NCI-H446 (cell line): ENCODE measurements at places on chromosomes 11 and 22.

- peak; percentile 25 for DNase-seq
Observed at GRCh38 chr11:62108017-62108750, 15.6 kb upstream of the INCENP start.

DNA sequence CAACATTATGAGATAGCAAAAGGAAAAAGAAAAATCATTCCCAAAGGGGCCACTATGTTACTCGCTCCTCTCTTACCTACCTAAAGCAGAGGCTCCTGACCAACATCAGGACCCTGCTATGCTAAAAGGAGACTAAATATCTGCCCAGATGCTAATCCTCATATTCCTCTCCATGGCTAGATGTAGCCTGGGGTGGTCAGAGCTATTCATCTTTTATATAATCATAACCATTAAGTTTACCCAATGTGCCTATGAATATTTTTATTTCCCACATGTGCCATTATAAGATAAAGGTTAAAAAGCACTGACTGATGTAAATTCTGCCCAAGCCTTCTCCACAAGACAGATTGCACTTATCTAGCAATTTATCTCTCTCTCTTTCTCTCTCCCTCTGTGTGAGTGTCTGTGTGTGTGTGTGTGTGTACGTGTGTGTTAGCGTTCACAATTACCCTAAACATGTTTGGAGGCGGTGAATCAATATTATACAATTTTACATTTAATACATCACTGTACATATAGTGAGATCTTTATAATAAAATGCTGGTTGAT, 41.2 kb upstream of the ANO5 start:
- DNase-seq: no peak

GRCh38 chr11:121681550-121682268, 228.9 kb upstream of the SORL1-AS1 start:
- no peak for DNase-seq

DNA sequence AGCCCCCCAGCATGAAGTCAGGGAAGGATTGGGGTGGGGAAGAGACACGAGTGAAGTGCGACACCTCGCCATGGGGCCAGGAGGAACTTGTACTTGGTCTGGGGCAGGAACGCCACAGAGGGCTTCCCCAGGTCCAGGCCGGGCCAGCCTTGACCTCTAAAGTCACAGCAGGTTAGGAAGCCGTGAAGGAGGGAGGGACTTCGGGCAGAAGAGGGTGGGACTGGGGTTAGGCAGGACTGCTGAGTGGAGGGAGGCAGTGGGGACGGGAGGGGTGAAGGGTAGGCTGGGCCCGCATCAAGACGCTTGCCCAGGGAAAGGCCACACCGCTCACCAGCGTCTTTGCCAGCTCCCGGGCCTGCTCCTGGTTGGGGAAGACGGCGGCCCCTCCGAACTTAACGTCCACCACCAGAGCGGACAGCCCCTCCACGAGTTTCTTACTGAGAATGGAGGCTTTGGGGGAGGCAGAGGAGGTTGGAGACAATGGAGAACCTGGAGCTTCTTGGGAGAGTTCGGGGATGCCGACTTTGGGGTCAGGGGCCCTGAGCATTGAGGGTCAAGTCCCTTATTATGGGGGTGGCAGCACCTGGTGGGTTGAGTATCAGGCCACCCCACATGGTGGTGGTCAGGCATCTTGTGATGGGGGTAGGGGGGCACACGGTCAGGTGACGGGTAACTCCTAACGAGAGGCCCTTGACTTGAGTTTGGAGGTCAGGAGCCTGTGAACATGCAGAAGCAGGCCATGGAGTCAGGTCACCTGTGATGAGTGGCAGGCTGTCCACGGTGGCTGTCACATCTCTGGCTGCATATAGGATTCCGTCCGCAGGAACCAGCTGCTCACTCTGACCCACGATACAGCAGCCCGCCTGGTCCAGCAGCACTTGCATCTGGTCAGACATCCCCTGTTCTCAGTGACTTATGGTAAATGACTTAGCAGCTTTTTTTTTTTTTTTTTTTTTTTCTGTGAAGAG, 1.7 kb upstream of the SCO2 start:
- DNase-seq: no peak

DNA sequence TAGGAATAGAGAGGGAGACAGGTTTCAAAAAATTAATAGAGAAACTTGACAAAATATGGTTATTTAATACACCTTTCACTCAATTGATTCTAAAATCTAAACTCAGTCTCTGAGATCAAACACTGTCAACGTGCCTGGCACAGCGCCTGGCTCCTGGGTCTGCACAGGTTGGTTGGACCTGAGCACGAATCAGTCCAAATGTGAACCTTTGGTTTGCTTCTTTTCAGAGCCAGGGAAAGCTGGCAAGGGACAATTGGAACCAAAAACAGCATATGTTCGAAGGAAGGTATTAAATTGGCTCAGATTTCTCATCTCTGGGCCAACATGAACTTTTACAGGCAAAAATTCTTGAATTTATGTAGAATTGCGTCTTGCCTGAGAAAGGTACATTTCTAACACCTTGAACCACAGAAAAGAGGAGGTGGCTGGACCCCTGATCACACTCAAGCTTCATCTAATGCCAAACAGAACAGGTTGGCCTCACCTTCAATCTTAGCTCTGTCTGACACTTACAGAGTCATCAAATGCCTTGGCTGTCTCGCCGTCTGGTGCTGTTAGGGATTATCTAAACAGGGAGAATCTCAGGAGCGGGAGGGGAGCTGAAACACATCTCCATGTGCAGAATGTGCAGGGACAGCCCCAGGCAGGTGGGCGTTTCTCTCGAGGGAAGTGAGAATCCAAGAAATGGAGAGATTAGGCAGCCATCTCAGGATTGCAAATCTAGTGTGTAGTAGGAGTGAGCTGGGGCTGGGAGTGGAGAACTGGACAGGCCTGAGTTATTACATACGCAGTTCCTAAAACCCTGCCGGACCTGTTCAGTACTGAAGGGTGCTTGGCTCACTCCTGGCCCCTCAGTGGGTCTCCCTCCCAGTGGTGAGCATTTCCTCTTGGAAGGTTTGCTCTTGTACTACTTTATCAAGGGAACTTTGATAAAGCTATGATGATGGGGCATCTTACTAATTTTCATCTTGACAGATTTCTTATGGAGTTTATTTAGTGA, 442.2 kb upstream of the B3GAT1 start:
- no peak for DNase-seq

- no peak for DNase-seq
Observed at GRCh38 chr11:35163702-35164496, 24.9 kb downstream of the CD44 start.

DNA sequence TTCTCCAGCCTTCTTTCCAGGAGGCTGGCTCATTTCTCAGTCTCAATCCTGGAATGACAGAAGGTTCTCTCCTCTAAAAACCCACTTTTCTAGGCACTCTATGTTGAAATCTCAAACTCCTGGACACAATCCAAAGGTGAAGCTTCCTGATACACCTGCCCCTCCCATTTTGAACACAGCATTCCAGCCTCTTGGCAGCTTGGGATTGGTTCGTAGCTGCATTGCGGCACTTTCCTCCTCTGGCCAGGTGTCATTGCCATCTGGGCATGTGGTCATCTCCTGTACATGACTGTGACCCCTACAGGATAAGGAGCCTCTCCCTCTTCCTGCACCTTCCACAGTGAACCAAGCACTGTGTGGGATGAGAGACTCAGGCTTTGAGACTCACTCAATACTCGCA, 230.2 kb upstream of the B3GAT1 start:
- DNase-seq: no peak

- DNase-seq: no peak
Observed at GRCh38 chr11:66847461-66848232, 4.4 kb downstream of the RCE1 start.

DNA sequence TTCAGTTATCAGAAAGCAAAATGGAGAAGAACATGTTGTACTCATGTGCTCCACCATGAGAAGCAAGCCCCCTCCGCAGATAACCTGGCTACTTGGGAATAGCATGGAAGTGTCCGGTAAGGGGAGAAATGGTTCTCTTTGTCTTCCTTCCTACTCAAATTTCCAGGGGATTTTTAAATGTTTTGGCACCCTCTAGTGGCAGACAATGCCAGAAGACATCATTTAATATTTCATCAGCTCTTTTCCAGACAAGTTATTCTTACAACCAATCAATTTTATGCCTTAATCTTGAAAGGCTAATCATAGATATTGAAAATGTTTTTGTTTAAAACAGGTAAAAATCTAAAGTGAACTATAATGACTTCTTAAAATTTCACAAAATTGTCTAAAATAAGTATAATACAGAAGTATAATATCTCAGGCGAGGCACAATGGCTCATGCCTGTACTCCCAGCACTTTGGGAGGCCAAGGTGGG, 15.7 kb downstream of the CRTAM start:
- DNase-seq: peak; percentile 81

DNA sequence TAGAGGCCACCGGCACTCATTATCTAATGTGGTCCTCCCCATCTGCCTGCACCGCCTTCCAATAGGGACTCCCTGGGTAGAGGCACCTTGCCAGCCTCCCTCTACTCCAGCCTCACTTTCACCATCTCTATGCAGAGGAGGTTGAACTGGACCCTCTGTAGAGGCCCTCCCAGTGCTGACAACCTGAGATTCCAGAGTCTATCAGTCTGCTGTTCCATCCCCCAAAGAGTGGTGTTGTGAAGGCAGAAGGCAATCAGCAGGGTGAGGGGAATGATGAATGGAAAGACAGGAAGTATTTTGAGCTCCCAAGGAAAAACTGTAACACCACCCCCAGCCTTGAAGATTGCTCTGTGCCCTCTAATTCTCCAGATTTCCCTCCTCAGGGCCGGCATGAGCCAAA, 77.9 kb downstream of the THAP12 start:
- no peak for DNase-seq

- no peak for DNase-seq
Observed at GRCh38 chr22:46480396-46480795, 57.0 kb downstream of the CELSR1 start.

GRCh38 chr11:44306918-44307244, 3.1 kb downstream of the ALX4 start:
- no peak for DNase-seq

DNA sequence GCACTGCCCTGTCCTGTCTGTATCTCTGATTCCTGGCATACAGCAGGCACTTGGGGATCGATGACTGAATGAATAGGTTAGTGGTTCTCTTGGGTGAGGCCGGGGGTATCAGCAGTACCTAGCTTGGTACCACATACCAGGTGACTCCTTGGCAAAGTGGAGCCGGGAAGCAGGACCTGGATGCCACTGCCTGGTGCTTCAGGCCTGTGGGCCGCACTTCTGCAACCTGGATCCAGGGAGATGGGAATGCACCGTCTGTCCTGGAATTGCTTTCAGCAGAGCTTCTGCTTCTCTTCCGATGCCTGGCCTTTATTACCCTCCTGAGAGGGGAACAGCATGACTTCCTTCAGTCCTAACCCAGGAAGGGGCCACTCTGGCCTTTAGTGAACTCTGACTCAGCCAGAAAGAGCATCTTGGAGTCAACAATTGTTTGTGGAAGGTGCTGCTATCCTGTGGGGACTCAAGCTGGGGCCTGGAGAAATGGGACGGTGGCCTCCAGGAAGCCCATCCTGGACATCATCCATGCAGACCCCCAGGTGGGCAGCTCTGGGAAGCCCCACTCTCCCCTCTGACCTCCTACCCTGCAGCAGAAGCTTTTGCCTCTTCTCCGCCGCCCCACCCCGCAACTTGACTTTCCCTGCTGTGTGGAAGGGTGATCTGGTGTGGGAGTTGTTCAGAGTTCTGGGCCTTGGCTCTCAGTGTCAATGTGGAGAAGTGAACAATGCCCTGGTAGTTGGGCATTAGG, 5.1 kb downstream of the CD82 start:
- DNase-seq: no peak

- DNase-seq: no peak
Observed at GRCh38 chr11:8342821-8343681, 79.4 kb upstream of the LMO1 start.

DNA sequence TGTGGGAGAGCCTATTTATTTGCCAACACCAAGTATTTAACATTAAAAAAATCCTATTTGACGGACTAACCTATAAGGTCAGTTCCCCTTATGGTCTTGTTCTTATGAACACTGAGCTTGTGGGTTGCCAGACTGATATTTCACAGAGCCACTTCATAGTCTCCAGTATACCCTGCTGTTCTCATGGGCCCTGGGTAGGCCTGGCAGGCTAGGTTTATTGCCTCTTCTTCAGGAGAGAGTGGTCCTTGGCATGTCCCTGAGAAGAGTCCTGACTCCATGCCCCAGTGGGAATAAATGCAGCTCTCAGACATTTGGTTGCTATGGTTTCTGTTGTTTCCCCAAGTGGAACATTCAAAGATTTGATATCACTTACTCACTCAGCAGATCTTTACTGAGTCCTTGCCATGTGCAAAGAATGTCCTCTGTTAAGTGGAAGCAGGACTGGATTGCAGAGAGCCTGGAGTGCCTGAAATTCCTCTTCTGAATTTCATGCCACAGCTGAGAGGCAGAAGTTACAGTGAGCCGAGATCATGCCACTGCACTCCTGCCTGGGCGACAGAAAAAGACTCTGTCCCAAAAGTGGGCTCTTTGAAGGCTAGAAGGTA, 15.7 kb downstream of the SLC5A1 start:
- no peak for DNase-seq

GRCh38 chr11:123135863-123136446, 59.1 kb downstream of the CLMP start:
- no peak for DNase-seq

- DNase-seq: no peak
Observed at GRCh38 chr11:73416786-73417185, 40.6 kb downstream of the RELT start.

DNA sequence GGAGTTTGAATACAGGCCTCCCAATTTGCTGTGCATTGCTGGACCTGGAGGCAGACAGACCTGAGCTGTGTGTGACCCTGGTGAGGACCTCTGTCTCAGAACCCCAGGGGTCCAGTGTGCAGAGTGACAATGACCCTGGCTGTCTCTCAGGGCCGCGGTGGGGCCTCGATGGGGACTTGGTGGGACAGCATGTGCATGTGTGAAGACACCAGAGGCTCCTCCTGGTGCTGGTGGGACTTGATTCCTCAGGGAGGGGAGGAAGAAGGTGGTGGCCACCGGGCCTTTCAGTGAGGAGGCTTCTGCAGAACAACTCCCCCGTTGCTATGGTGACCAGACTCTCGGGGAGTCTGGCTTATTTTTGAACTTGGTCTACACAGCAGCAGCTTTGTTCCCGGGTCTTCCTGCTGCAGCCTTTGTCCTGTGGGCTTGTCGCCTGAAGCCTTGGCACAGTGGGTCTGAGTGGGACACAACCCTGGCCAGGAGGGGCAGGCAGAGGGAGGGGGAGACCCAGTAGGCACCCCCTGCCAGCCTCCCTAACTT, 35.3 kb downstream of the MCM5 start:
- no peak for DNase-seq

DNA sequence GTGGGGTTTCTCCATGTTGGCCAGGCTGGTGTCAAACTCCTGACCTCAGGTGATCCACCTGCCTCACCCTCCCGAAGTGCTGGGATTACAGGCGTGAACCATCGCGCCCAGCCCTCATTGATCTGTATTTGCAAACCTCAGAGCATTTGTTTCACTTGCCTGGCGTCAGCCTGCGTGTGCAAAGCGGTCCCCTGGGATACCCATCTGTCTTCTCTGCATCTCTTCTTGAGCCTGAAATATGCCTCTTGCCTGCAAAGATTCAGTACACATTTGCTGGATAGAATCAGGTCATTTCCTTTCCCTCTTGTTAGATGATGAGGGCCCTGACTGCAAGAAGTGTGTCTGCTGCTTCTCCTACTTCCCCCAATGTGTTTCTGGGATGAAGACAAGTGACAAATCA, 1291.0 kb downstream of the TBC1D22A start:
- no peak for DNase-seq

- no peak for DNase-seq
Observed at GRCh38 chr11:129435499-129436245, 60.0 kb downstream of the BARX2 start.

GRCh38 chr11:123321636-123322035, 108.4 kb upstream of the GRAMD1B start:
- no peak for DNase-seq
